Endothelial cell of coronary artery (primary cell): ENCODE measurements at places on chromosomes 4 and X. TPM values are rescaled to one million over a fixed set of nuclear protein-coding genes. Genes with fewer than 3 reads are reported as not detected.

SPANXN4 gene
- total RNA-seq = not detected in 2 replicates

GPRASP2 gene
- 16.0 and 21.1 TPM in 2 replicates for total RNA-seq

GLRA3 gene
- total RNA-seq = not detected in 2 replicates

C4orf36 gene
- 0.18 TPM in 1 of 2 replicates, not detected in the other for total RNA-seq

ASB12 gene
- total RNA-seq = 0.09 TPM in 1 of 2 replicates, not detected in the other

XPNPEP2 gene
- not detected in 2 replicates for total RNA-seq

SERPINA7 gene
- not detected in 2 replicates for total RNA-seq

MAMLD1 gene
- 0.54 and 0.85 TPM in 2 replicates for total RNA-seq

AREG gene
- 0.09 and 0.75 TPM in 2 replicates for total RNA-seq

FANCB gene
- total RNA-seq = 4.0 and 4.6 TPM in 2 replicates

KLHL13 gene
- 3.1 and 14.3 TPM in 2 replicates for total RNA-seq

BST1 gene
- total RNA-seq = 7.8 and 13.3 TPM in 2 replicates

SLC7A11 gene
- 45.5 and 89.4 TPM in 2 replicates for total RNA-seq

CASP3 gene
- total RNA-seq = 62.0 and 76.8 TPM in 2 replicates

UNC5C gene
- under 0.01 and 0.38 TPM in 2 replicates for total RNA-seq

STAP1 gene
- not detected in 2 replicates for total RNA-seq

EDNRA gene
- total RNA-seq = 5.0 TPM in 1 of 2 replicates, not detected in the other

CLCN4 gene
- 7.4 and 9.1 TPM in 2 replicates for total RNA-seq

UGT2B28 gene
- total RNA-seq = not detected in 2 replicates

TLR6 gene
- 1.1 and 1.9 TPM in 2 replicates for total RNA-seq

CACNA1F gene
- under 0.01 TPM in 1 of 2 replicates, not detected in the other for total RNA-seq

SPATA18 gene
- 6.7 and 9.5 TPM in 2 replicates for total RNA-seq

RASSF6 gene
- total RNA-seq = not detected in 2 replicates

POU4F2 gene
- not detected in 2 replicates for total RNA-seq

MAPK10 gene
- 0.09 TPM in 1 of 2 replicates, not detected in the other for total RNA-seq

CLNK gene
- not detected in 2 replicates for total RNA-seq

PCGF3 gene
- total RNA-seq = 46.2 and 60.5 TPM in 2 replicates

LRAT gene
- total RNA-seq = under 0.01 TPM in 1 of 2 replicates, not detected in the other

PNMA6F gene
- not detected in 2 replicates for total RNA-seq

GAB3 gene
- 2.6 and 5.2 TPM in 2 replicates for total RNA-seq

PLXNB3 gene
- total RNA-seq = 3.2 and 5.5 TPM in 2 replicates

TRIM75 gene
- not detected in 2 replicates for total RNA-seq

PCDH18 gene
- 0.27 and 1.2 TPM in 2 replicates for total RNA-seq

SLC34A2 gene
- total RNA-seq = not detected in 2 replicates

DIPK2B gene
- 8.0 and 9.1 TPM in 2 replicates for total RNA-seq

SSX4 gene
- not detected in 2 replicates for total RNA-seq

CENPVL1 gene
- not detected in 2 replicates for total RNA-seq

TEX11 gene
- total RNA-seq = not detected in 2 replicates

FREM3 gene
- under 0.01 TPM in 1 of 2 replicates, not detected in the other for total RNA-seq

CT45A3 gene
- total RNA-seq = not detected in 2 replicates

ARL9 gene
- under 0.01 and 0.09 TPM in 2 replicates for total RNA-seq

SPRY1 gene
- 8.7 and 18.6 TPM in 2 replicates for total RNA-seq

GAGE12F gene
- total RNA-seq = not detected in 2 replicates

ARSJ gene
- total RNA-seq = 42.9 and 64.5 TPM in 2 replicates

PPA2 gene
- total RNA-seq = 52.2 and 56.4 TPM in 2 replicates

ADGRG2 gene
- total RNA-seq = 0.09 TPM in 1 of 2 replicates, not detected in the other

SLITRK2 gene
- not detected in 2 replicates for total RNA-seq

ARAP2 gene
- 0.27 and 0.56 TPM in 2 replicates for total RNA-seq
